ENCODE measurements at places on chromosomes 12 and 14.

DNA sequence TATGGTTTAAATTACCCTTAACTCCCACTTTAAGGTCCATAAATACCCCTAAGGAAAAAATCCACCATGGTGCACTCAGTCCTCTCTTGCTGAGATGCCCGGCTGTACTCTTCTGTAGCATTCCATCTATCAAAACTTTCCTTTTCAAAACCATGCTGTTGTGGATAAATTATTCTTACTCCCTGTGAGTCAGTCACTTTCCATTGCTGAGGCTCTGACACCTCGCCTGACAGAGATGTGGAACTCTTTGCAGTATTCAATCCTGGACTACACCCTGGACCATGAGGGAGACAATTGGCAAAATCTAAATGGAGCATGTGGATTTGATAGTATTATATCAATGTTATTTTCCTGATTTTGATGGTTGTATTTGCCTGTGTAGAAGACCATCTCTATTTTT, 49.1 kb downstream of the AVPR1A start:
- no peak for DNase-seq

GRCh38 chr12:45483571-45483970, 245.9 kb upstream of the ARID2 start:
- DNase-seq: no peak

DNA sequence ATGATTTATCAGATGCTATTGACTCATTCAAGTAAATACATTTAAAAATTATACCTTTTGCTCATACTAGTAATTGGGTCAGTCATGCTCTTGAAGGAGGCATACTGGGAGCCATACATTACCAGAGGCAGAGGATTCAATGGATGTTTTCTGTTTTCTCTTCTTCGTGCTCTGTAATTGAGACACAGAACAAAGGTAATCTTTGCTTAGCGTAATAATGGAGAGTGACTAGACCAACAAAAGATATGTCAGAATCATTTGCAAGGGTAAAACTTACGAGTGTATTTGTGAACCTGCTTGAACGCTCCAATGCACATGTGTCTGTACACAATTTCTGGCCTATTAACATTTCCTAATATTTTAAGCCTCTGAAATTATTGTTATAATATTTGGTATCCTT, 296.4 kb downstream of the FOXG1 start:
- no peak for DNase-seq

GRCh38 chr14:48826058-48826457, 760.1 kb downstream of the RPS29 start:
- no peak for DNase-seq

DNA sequence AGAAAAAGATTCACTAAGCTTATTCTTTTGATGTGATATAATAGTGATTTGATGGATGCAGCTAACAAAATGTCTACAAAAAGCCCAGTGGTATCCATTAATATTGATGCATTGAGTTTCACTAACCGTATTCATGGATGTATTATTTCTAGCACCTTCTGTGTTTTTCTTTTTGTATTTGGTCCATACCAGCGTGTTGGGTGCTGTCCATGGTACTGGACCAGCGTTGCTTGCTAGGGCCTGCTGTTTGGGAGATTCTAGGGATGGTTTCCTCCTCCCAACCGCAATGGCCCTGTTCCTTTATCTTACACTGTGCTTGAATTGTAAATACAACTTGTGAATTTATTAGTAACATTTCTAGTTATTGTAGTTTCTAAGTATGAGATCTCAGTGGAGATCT, 31.7 kb downstream of the ANO4 start:
- no peak for DNase-seq

DNA sequence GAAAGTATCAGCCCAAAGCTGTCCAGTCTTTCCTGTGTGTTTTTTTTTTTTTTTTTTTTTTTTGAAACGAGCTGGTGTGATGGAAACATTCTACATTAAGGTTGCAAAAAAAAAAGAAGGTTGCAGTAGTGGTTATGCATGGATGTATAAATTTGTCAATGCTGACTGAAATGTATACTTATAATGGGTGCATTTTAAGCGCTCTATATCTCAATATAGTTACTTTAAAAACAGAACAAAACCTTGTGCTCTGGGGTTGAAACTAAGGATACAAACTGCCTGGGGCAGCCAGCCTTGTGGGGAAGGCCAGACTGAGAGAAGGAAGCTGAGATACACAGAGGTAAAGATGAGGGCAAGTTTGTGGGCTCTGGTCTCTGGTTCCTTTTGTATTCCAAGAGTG, 87.3 kb upstream of the RMST start:
- no peak for DNase-seq
